Progenitor cell of endocrine pancreas (in vitro differentiated cells): ENCODE measurements at places on chromosomes 7 and 10. TPM values are rescaled to one million over a fixed set of nuclear protein-coding genes. Genes with fewer than 3 reads are reported as not detected.

DNA sequence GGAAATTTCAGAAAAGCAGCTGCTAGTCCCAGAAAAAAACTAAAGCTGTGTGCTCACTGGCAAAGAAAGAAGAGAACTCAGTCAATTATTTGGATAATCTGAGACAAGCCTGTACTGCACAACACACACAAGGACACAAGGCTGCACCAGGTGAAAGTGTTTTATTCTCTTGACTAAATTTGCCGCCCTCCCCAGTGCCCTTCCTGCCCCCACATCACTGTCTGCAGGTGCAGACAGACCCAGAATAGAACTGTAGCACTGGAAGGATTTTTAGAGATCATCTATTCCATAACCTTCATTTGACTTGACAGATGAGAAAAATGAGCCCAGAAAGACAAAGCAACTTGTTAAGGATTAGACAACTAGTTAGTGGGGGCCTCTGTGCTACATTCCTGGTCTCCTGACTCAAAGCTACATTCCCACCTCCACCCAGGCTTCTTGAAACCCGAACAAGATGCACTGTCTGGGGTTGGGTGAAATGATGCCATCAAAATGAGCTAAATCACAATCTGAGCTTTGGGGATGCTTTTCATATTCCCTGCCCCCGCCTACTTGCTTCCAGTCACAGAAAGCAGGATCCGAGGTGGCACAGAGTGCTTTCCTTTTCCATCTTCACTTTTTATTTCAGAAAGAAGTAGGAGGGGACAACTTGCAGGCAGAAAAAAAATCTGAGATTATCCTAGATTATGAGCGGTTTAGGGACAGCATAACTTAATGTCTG, 5.2 kb upstream of the VAX1 start:
- H3K4me3 ChIP-seq: no peak overlapping the region
- no peak overlapping the region for H3K27ac ChIP-seq
- H3K27me3 ChIP-seq: peaks cover 90% of the 10 kb centered on the region
- H3K4me1 ChIP-seq: peaks cover 7% of the 10 kb centered on the region
- DNase-seq: no peak
- H3K36me3 ChIP-seq: no peaks in the 10 kb centered on the region

The PDK4 gene
- 21.0 and 29.1 TPM in 2 replicates for total RNA-seq

DNA sequence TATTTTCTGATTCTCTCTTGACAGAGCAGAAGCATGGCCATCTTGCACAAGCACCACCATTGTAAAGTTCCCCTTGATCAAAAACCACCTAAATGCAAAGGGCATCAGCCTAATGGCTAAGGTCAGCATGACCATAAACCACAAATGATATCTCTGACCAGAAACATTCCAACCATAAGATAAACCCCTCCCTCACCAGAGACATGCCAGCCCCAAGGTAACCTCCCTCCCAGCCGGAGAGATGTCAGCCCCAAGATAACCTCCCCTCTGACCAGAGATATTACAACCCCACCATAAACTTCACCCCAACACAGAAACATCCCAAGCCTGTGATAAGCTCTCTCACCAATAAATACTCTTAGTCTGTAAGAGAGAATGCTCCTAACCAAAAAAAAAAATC, 72.1 kb upstream of the CDK1 start:
- H3K27me3 ChIP-seq: no peaks in the 10 kb centered on the region
- no peak overlapping the region for H3K4me3 ChIP-seq
- H3K36me3 ChIP-seq: peaks cover 15% of the 10 kb centered on the region
- DNase-seq: no peak
- peaks cover 12% of the 10 kb centered on the region for H3K4me1 ChIP-seq

- H3K27me3 ChIP-seq: no peaks in the 10 kb centered on the region
- peaks cover 17% of the 10 kb centered on the region for H3K36me3 ChIP-seq
- DNase-seq: no peak
- H3K4me3 ChIP-seq: no peak overlapping the region
- peaks cover 2% of the 10 kb centered on the region for H3K4me1 ChIP-seq
- no peak overlapping the region for H3K27ac ChIP-seq
Observed at GRCh38 chr7:30436046-30436445, 42.5 kb downstream of the NOD1 start.

The DKK1 gene
- 2.5 and 4.7 TPM in 2 replicates for total RNA-seq

DNA sequence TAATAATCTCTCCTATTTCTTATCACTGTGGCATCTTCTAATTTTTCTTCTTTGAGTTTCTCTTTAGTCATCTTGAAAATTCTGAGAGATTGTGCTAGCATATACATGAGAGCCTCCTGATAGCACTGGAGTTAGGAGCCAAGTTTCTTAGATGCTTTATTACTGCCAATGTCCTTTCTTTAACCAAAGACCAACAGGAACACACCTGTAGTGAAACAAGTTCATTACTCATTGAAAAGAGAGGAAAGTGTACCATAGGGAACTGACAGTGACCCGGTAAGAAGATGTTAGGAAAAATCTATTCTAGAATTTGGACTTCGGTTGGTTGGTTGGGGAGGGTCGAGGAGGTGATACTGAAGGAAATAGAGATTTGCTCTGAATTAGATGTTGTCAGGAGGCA, 27.1 kb upstream of the CD36 start:
- DNase-seq: no peak
- no peaks in the 10 kb centered on the region for H3K36me3 ChIP-seq
- H3K27me3 ChIP-seq: no peaks in the 10 kb centered on the region
- H3K4me1 ChIP-seq: peaks cover 28% of the 10 kb centered on the region

- no peak overlapping the region for H3K4me3 ChIP-seq
- H3K36me3 ChIP-seq: no peaks in the 10 kb centered on the region
- H3K27ac ChIP-seq: no peak overlapping the region
- H3K27me3 ChIP-seq: no peaks in the 10 kb centered on the region
- no peaks in the 10 kb centered on the region for H3K4me1 ChIP-seq
Observed at GRCh38 chr10:95920798-95921426, 13.1 kb downstream of the CC2D2B start.

DNA sequence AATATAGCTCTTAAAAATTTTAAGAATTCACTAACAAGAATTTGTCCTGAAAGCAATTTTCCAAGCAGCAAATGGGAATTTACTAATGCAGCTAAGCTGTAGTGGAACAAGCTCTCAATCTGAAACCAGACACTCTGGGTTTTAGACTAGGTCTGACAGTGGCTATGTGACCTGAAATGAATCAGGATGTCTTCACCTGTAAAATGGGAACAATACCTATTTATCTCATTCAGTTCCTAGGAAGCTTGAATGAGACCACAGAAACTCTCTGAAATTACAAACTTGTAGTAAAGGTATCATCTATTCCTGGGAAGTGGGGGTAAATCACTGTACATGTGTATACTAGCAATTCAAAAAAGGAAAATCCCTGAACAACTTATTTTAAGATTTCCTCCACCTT, 1.2 kb downstream of the DNAJC2 start:
- peaks cover 7% of the 10 kb centered on the region for H3K4me1 ChIP-seq
- peaks cover 14% of the 10 kb centered on the region for H3K36me3 ChIP-seq
- H3K27me3 ChIP-seq: no peaks in the 10 kb centered on the region
- peak overlapping the region; percentile 93 for H3K4me3 ChIP-seq
- H3K27ac ChIP-seq: peak overlapping the region; percentile 98

The GPR15LG gene
- not detected in 2 replicates for total RNA-seq

The USP54 gene
- 79.0 and 83.8 TPM in 2 replicates for total RNA-seq

The MYO1G gene
- total RNA-seq: 0.53 and 0.67 TPM in 2 replicates

The MINDY4 gene
- total RNA-seq: 14.3 and 15.5 TPM in 2 replicates

The MCM10 gene
- 20.2 and 21.4 TPM in 2 replicates for total RNA-seq

The MEIG1 gene
- 1.6 and 3.0 TPM in 2 replicates for total RNA-seq

GRCh38 chr7:138542183-138542582, 82.1 kb downstream of the TRIM24 start:
- peak overlapping the region; percentile 26 for H3K27ac ChIP-seq
- no peaks in the 10 kb centered on the region for H3K27me3 ChIP-seq
- peaks cover 69% of the 10 kb centered on the region for H3K36me3 ChIP-seq
- no peak overlapping the region for H3K4me3 ChIP-seq
- no peaks in the 10 kb centered on the region for H3K4me1 ChIP-seq
- no peak for DNase-seq

The PRR15 gene
- total RNA-seq: 13.0 and 16.0 TPM in 2 replicates

DNA sequence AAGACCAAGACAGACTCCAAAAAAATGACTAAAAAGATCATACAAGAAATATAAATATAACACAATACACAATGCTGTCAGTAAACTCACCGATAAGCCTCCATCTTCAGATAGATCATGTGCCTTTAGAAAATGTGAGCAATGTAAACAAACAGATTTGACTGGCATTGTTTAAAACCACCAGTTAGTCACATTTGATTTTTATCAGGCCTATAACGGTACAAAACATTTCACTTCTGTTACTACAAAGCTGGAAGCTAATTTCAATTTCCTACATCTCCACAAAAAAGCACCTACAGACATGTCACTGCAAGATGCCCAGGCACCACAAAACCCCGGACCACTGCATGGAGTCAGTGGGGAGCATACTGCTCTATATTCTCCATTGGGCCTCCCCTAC, 18.9 kb downstream of the SGMS1 start:
- H3K27ac ChIP-seq: peak overlapping the region; percentile 78
- DNase-seq: no peak
- no peaks in the 10 kb centered on the region for H3K36me3 ChIP-seq
- H3K27me3 ChIP-seq: no peaks in the 10 kb centered on the region
- H3K4me3 ChIP-seq: no peak overlapping the region
